ENCODE measurements at places on chromosomes 3 and 15.

DNA sequence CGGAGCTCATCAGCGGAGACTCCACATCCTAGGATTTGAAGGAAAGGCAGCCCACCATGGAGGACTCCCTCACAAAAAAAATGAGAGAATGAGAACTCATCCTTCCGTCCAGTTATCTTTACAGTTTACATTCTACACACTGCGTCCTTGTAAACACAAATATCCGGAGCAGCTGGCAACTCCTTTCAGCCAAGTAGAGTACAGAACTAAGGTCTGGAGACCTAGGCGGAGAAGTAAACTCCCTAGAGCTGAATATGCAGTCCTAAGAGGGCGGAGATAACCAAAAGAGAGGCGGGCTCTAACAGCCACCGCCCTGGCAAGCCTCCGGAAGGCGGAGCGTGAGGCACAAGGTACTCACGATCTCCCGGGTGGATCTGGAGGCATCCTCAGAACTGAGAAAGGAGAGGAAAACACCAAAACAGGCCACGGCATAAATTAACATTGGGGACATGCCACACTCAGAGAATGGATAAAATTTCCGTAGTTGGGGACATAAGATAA, 924 bp upstream of the SIN3A start:
- peak; percentile 62 for DNase-seq

DNA sequence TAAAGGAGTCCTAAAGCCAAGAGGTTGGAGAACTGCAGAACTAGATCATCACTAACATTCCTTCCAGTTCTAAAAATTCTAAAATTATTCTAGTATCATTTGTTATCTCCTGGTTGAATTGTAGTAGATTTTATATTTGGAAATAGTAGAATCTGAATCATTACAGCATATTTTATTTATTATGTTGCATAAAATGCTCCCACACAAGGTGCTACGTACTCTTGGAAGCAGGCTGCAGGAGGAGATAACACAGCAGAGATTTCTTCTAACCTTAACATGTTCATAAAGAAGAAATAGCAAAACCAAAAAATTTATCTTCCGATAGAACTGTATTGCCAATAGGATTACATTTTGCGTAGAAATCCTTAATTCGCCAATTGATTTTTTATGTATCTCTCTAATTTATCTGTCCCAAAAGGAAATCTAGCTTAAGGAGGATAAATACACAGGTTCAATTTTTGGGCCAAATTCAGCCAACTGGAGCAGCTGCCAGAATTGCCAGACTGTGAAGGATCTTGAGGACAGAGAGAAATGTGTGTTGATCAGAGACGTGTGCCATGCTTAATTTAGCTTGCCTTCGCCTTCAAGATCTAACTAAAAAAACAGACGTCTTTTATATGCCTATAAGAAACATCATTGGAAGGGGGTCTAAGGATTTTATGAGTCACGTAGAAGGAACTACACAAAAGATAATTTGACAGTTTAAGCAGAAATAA, 134.4 kb upstream of the MITF start:
- no peak for DNase-seq

DNA sequence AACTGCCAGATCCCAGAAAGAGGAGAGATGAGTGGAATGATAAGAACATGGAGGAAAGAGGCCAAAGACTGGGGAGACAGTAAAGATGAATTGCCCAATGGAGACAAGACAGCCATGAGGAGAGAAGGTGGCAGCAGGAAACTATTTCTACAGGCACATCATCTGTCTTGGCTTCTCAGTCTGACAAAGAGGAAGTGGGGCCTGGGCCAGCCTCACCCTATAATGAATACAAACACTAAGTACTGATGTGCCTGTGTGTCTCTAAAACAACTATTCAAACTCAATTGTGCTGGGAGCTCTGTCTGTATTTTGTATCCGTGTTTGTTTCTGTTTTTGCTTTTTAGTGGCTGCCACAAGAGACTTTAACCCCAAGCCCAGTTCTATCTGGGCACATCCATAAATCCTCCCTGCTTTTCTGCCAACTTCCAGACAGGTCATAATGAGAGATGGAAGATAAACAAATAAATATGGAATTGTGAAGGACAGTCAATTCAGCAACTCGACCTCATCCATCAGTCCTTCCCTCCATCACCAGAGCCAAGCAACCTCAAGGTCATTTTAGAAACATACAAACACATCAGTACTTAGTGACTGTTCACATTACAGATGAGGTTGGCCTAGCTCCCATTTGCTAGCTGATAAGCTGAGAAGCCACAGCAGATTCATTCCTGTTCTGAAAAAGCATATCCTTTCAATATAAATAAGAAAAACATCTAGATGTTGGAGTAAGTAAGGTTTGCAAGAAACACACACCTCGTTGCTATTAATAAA, 116.7 kb downstream of the CADPS start:
- DNase-seq: no peak

DNA sequence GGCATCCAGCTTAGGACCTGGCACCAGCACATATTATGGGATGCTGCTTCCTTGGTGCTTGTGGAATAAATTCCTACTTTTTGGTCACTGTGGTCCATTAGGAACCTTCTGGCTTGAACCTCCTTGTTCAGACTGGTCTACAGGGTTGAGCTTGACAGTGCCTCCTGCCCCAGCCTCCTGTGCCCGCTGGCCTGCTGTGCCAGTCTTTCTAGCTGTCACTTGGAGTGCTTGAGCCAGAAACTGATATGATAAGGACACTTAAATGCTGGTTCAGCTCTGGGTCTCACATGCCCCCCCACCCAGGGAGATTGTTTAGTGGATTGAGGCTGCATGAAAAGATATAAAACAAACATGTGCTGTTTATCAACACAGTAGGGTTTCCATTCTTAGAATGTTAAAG, 147.8 kb downstream of the SLCO3A1 start:
- no peak for DNase-seq

DNA sequence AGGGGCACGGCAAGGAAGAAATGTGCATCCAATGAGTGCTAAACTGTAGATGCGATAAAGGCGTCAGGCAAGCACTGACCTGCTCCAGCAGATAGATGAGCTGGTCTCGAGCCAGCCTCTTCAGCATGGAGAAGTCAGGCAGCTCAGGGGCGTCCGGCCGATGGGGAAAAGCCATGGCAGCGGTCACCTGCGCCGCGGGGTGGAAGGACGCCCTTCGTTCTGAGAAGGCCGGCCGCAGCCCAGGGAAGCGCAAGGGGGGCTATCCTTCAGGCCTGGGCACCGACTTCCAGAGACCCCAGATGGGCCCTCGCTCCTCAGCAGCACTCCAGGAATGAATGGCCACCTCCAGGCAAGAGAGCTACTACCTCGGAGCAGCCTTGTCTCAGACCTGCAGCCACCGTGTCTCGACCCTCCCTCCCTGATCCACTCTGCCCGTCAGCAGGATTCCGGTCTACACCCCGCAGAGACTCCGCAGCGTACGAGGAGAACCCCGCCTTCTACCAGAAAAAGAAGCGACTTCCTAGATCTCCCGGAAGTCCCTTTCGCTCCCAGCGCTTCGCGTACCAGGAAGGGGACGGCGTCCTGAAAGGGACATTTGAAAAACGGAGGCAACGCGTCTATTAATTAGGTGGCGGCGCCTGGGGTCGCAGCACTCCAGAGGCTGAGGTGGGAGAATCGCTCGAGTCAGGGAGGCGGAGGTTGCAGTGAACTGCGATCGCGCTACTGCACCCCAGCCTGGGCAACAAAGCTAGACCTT, at the start of gene VPS33B:
Gene VPS33B (minus strand): TSS at position 520 of the 757 bp plus-strand sequence. CDS start 345 bp downstream, at position 175.
- peak; percentile 79 for DNase-seq

- no peak for DNase-seq
Observed at GRCh38 chr3:172129498-172129849, 90.1 kb downstream of the FNDC3B start.

DNA sequence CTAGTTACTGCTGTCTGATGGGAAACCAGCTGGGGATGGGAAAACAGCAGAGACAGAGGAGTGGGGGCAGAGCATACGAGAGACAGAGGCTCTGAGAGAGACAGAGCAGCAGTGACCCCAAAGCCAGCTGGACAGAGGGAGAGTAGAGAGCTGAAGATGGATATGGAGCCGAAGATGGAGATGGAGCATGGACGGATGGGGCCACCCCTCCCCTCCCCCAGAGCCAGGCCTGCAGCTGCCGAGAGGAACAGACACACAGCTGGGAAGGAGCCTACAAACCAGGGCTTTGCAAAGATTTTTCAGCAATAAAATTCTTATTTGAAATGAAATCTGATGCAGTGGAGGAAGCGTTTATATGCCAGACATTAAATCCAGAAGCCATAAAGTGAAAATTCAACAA, 167.6 kb upstream of the LINGO1 start:
- no peak for DNase-seq

- DNase-seq: no peak
Observed at GRCh38 chr15:48781481-48782081, 29.3 kb downstream of the CEP152 start.

- no peak for DNase-seq
Observed at GRCh38 chr3:154044671-154045070, 76.5 kb upstream of the ARHGEF26 start.

DNA sequence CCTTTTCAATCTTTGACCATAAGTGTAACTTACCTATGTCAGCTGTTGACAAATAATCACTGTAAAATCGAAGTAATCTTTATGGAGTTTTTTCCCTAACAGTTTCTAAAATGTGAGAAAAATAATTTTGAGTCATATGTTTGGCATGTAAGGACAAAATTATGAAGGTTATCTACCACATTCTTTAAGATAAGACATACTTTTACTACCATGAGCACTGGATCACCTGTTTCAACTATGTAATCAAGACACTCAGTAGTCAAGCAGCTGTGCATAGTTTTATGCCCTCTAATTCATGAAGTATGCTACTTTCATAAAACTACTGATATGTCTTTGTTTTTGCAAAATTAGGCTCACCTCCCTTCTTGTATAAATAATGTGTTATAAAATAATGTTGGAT, 12.1 kb downstream of the FGF7 start:
- DNase-seq: no peak

Measured in occipital lobe (tissue), 3 donors.